ENCODE measurements at places on chromosomes 12 and 14.

DNA sequence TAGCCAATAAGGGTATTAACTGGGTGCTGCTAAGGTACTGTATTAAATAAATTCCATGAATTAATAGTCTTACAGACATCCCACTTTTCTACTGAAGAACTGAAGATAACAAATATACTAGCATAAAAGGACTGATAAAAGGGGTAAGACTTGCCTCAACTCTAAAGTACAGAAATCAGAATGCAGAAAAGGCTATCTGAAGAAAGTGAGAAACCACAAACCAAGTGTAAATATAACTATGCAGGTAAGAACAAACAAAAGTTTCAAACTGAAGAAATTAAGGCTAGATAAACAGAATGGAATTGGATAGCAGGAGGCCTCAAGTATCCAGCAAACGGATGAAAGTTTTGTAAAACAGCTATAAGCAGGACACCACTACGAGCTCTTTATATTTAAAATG is 29.5 kb downstream of the YAF2 start:
- H3K4me1 ChIP-seq, result peaks cover 3% of the 10 kb centered on the region
- no peak for DNase-seq
- peaks cover 5% of the 10 kb centered on the region for H3K36me3 ChIP-seq
- H3K27ac ChIP-seq, result no peak overlapping the region

DNA sequence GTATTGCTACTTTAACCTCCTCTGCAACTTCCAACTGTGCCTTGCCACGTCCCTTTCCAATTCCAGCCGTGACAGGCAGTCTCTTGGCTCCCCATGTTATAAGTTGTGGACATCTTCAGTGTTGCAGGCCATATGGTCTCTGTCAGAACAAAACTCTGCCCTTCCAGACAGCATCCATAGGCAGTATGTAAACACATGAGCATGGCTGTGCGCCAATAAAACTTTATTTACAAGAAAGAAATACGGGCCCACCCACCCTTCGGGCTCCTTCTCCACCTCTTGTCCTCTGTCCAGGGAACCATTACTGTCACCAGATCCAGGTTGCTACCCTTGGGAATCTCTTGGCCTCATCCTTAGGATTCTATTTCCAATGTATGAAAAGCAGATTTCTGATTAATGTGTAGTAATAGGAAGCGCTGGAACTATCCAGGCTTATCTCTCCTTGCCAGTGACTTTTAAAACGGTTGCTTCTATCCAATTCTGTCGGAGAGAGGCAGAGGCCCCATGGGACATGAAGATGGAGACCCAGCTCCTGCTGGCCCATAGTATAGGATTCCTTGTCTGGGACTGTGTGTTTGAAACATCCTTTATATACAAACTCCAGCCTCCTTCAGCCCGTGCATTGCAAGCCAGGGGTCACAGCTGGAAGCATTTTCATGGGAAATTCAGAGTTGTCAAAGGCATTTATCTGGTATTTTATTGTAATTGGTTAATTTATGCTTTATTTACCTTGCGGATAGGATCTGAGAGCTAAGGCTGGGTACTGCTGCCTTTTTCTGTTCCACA is 114.4 kb downstream of the ZNF664 start:
- H3K4me3 ChIP-seq, result no peak overlapping the region
- no peak for DNase-seq
- H3K36me3 ChIP-seq, result no peaks in the 10 kb centered on the region
- no peaks in the 10 kb centered on the region for H3K4me1 ChIP-seq
- H3K27me3 ChIP-seq, result no peaks in the 10 kb centered on the region
- no peak overlapping the region for H3K27ac ChIP-seq

GRCh38 chr12:63918800-63919300 is 74.3 kb downstream of the SRGAP1 start:
- H3K36me3 ChIP-seq, result no peaks in the 10 kb centered on the region
- DNase-seq, result no peak
- H3K27me3 ChIP-seq, result no peaks in the 10 kb centered on the region
- H3K4me3 ChIP-seq, result no peak overlapping the region
- H3K27ac ChIP-seq, result peak overlapping the region; percentile 46

- DNase-seq, result no peak
- no peak overlapping the region for H3K27ac ChIP-seq
- no peak overlapping the region for H3K4me3 ChIP-seq
- H3K36me3 ChIP-seq, result no peaks in the 10 kb centered on the region
- no peaks in the 10 kb centered on the region for H3K27me3 ChIP-seq
Measured at GRCh38 chr12:69647178-69647577, 36.5 kb upstream of the LRRC10 start.

- DNase-seq, result no peak
- H3K27ac ChIP-seq, result no peak overlapping the region
- H3K4me1 ChIP-seq, result peaks cover 5% of the 10 kb centered on the region
- H3K27me3 ChIP-seq, result no peaks in the 10 kb centered on the region
Measured at GRCh38 chr14:94690486-94690885, 78.3 kb downstream of the SERPINA3 start.

DNA sequence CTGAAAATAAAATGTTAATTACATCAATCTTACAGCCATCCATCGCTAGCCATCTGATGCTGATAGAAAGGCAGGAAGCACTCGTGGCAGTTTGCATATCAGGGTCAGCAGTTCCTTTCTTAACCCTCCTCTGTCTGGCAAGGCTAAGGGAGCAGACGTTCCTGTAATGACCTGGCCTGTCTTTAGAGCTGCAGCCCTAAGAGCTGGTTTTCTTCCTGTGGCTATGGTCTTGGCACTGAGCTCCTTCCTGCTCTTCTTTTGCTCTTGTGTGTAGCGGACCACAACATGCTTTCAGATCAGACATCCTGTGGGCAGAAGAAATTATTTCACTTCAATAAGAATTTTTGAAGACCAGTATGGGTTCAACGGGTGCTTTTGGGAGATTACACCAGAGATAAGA is 170.4 kb downstream of the DAD1 start:
- H3K27ac ChIP-seq, result no peak overlapping the region
- peak; percentile 16 for DNase-seq
- no peak overlapping the region for H3K4me3 ChIP-seq
- no peaks in the 10 kb centered on the region for H3K4me1 ChIP-seq

DNA sequence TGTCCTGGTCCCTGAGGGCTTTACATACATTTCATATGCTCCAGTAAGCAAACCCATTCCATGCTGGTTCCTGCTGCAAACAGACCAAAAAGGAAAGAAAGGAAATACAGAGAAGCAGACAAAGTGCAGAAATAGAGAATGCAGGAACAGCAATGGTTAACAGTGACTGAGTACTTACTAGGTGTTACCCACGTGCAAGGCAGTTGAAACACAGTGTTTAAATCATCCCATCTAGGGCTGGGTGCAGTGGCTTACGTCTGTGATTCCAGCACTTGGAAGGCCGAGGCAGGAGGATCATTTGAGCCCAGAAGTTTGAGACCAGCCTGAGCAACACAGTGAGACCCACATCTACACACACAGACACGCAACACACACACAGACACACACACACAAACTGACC is 21.2 kb upstream of the NINJ2 start:
- no peaks in the 10 kb centered on the region for H3K27me3 ChIP-seq
- H3K27ac ChIP-seq, result no peak overlapping the region
- H3K36me3 ChIP-seq, result no peaks in the 10 kb centered on the region
- DNase-seq, result no peak
- H3K4me3 ChIP-seq, result no peak overlapping the region
